H7 (cell line): ENCODE measurements at places on chromosomes 5 and 9. TPM values are rescaled to one million over a fixed set of nuclear protein-coding genes. Genes with fewer than 3 reads are reported as not detected.

DNA sequence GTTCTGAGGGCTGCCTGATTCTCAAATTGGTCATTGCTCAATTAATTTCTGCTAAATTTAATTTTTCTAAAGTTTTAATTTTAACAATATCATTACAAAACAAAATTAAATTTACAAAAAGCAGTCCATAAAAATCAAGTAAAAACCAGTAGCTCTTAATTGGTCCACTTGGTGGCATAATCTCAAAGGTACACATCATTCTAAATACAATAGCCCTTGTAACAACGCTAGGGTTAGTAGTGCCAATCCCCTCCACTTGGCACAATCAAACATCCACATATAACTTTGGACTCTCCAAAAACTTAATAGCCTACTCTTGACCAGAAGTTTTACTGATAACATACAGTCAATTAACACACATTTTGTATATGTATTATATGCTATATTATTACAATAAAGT is 1.9 kb upstream of the NDUFB6 start:
- no peak for DNase-seq

- peak; percentile 78 for DNase-seq
These were observed 138.0 kb upstream of the EFNA5 start for GRCh38 chr5:107808671-107809137.

The CARD9 gene
- 0.15 and 0.28 TPM in 2 replicates for total RNA-seq

GRCh38 chr9:116541402-116541801 is 145.7 kb upstream of the TRIM32 start:
- no peak for DNase-seq

DNA sequence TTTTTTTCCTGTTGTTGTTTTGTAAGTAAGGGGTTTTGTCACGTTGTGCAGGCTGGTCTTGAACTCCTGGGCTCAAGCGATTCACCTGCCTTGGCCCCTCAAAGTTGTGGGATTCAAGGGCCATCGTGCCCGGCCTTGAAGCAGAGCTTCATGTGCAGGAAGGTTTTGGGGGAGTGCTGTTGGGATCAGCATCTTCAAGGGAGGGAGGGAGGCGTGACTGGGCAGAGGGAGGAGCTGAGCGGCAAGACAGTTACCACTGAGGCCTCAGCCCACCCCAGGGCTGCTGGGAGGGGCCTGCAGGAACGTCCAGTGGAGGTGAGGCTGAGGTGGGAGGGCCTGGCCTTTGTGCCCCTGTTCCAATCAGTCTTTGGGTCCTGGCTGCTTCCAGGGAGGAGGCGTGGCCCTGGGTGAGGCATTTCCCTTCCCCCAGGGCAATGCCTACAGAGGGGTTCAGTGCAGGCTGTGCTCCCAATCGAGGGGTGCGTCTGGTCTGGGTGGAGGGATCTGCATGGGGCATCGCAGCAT is 21.4 kb downstream of the OR2V1 start:
- peak; percentile 80 for DNase-seq

GRCh38 chr5:167701051-167701450 is 590.4 kb upstream of the WWC1 start:
- no peak for DNase-seq
